Bronchial smooth muscle cell (primary cell): ENCODE measurements at places on chromosomes 5 and 9. TPM values are rescaled to one million over a fixed set of nuclear protein-coding genes. Genes with fewer than 3 reads are reported as not detected.

Gene SPINK6
- not detected in 2 replicates for total RNA-seq

Gene PCDHB13
- total RNA-seq = 0.32 and 0.94 TPM in 2 replicates

Gene FBXL17
- 10.6 and 12.1 TPM in 2 replicates for total RNA-seq

Gene PCDHB10
- total RNA-seq = 0.47 and 1.4 TPM in 2 replicates

Gene CYSRT1
- 0.17 and 0.63 TPM in 2 replicates for total RNA-seq

Gene NOTCH1
- 11.8 and 17.3 TPM in 2 replicates for total RNA-seq

Gene TRPM6
- under 0.01 TPM in 2 replicates for total RNA-seq

Gene EQTN
- not detected in 2 replicates for total RNA-seq

Gene SLCO4C1
- total RNA-seq = under 0.01 TPM in 1 of 2 replicates, not detected in the other

Gene BTNL9
- not detected in 2 replicates for total RNA-seq

Gene OR13F1
- not detected in 2 replicates for total RNA-seq

Gene LCN2
- not detected in 2 replicates for total RNA-seq

Gene EIF4E1B
- total RNA-seq = 0.26 TPM in 1 of 2 replicates, not detected in the other

Gene PCDHGB2
- total RNA-seq = 3.0 and 4.1 TPM in 2 replicates

Gene HTR1A
- total RNA-seq = not detected in 2 replicates

Gene HTR4
- not detected in 2 replicates for total RNA-seq

Gene C5orf46
- total RNA-seq = 0.95 TPM in 1 of 2 replicates, not detected in the other
